ENCODE measurements at places on chromosomes 6 and 20.

DNA sequence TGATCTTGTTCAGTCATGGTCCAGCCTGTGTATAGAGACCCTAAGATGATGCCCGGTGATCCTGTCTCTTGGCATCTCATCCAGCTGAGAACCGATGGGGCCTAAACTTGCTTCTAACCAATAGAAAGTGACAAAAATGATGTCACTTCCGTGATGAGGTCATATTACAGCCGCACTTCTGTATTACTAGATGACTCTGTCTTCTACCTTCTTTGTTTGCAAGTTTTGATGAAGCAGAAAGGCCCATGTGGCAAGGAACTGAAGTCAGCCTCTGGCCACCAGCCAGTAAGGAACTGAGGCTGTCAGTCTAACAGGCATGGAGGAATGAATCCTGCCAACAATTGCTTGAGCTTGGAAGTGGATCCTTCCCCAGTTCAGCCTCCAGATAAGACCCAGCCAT lies 32.8 kb upstream of the HLA-C start:
- DNase-seq, result no peak

DNA sequence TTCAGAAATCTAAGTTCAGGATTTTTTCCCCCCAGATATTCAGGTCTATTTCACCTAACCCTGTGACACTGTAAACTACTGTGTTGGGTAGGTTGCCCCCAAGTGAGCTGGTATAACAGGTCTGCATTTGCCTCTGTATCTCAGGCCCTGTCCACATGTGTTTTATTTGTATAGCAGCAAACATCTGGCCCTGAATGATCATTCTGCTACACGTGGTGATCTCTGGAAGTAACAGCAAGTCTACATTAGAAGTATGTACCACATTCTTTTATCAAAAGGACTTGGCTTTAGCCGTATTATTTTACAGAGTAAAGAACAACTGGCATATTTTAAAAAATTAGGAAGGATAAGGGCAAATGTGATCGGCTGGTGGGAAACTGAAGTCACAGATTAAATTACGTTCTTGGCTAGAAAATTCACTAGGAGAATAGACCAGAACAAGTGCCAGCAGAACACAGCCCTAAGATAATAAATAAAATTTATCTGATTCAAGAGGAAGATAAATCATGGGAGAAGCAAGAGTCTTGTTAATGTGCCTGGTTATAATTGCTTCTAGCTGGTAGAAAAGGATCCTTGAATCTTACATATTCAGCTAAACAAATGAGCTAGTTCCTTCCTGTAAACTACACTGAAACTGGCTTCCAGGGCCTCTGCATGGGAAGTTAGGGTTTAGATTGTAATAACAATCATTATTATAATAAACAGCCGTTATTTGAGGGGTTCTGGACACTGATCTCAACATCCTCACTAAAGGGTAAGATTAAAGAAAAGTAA lies 192.1 kb downstream of the SAMD5 start:
- DNase-seq, result no peak

DNA sequence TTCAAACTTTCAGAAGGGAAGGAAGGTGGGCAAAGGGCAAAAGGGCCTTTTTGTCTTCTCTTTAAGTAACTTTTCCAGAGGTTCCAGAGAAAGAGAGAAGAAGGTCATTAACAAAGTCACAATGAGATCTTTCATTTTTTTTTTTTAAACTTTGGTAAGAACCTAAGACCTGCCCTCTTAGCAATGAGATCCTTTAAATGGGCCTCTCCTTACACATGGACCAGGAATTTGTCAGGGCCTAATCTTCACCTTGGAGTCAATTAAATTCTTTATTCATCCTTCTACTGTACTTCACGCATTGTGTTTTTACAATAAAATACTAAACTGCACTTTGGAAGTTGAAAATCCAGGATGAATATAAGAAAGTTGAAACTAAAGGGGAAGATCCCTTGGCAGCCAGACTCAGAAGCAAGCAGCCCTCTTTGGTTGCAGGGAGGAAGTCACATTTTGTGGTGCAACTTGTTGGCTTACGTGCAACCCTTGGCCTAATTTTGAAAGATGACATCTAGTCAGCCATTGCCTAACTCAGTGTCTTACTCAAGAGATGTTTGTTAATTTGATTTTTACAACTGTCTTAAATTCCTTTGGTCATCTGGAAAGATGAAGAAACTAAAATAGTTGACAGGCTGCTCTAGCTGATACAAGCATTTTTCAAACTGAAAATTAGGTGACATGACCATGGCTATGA lies 11.9 kb upstream of the TMEM170B start:
- DNase-seq, result no peak

- no peak for DNase-seq
Observed at GRCh38 chr6:40631744-40632143, 44.6 kb upstream of the LRFN2 start.

GRCh38 chr6:150090328-150090727 lies 21.4 kb upstream of the ULBP3 start:
- DNase-seq, result no peak

All from HAP-1 (cell line).